ENCODE measurements at places on chromosomes 6 and 20. TPM values are rescaled to one million over a fixed set of nuclear protein-coding genes. Genes with fewer than 3 reads are reported as not detected.

GRCh38 chr6:143966312-143966711, 41.7 kb downstream of the PLAGL1 start:
- DNase-seq = no peak

DNA sequence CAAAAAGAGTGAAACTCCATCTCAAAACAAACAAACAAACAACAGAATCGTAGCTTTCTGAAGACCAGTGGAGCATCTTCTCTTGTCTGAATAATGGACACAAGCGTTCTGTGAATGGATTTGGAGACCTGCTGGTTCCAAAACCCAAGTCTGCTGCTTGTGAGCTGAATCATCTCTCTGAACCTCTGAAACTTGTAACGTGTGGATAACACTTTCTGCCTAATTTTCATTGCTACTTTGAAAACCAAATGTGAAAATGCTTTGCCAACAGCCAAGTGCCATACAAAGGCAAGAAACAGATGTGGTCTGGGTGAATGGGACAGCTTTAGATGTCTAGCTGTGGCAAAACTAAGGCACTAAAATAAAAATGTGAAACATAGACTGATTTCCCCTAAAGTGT, 44.3 kb downstream of the PHACTR1 start:
- no peak for DNase-seq

GRCh38 chr6:55636406-55637102, 57.6 kb upstream of the HMGCLL1 start:
- DNase-seq = no peak

DNA sequence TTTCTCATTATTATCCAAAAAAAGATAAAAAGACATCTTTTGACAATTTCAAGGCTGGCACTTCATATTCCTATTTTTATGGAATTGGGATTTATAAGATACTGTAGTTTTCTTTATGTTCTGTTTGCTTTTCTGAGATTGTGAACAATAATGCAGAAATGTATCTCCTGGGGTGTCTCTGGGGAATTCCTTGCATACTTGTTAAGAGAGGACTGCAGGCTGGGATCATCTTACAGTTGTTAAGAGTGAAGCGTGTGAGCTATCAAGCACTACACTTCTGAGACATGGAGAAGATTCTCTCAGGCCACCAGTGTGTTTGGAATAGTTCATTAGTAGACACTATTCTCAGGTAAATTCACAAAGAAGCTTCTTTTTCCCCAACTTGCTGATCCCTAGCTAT, 963.3 kb upstream of the GJE1 start:
- no peak for DNase-seq

DNA sequence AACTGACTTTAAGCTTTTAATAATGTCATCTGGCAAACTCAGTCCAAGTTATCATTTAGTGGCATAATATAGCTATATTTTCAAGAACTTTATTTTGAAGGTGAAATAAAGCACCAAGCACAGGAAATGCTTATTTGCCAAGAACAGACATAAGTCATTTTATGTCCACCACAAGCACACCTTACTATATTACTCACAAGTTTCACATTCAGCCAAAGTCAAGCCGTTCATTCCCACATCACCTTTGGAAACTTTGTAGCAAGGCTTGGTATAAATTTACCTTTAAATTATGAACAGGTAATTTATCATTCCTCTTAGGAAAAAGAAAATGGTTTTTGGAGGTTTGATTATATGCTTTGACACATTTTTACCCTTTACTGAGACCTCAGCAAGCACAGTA, 236.8 kb upstream of the FKBP1C start:
- DNase-seq = no peak

DNA sequence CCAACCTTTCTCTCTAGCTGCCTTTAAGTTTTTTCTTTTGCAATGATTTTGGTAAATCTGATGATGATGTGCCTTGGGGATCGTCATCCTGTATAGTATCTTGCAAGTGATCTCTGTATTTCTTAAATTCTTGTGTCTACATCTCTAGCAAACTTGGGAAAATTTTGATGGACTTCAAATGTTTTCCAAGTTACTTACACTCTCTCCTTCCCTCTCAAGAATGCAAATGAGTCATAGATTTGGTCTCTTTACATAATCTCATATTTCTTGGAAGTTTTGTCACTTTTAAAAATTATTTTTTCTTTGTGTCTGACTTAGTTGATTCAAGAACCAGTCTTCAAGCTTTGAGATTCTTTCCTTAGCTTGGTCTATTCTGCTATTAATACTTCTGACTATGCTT, 176.4 kb downstream of the TBC1D32 start:
- no peak for DNase-seq

DNA sequence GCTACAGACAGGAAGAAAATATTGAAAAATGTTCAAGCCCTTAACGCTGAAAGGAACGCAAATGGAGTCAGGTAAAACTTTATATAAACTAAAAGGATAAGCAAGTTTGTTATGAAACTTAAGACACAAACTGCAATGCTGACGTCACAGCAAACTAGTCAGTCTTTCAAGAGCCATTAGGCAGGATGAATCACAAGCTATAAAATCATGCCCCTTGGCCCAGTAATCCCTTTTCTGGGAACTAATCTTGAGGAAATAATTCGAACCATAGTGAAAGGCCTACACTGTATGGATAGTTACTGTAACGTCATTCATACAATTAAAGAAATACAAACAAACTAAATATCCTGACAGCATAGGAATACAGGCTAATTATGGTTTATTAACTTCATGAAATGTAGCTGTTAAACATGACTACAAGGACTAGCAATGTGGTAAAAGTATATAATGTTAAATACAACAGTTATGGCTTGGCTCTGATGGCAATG, 42.7 kb upstream of the HINT3 start:
- no peak for DNase-seq

- no peak for DNase-seq
Measured at GRCh38 chr6:26158581-26159356, 71.5 kb downstream of the HFE start.

GRCh38 chr20:52145587-52145986, 46.0 kb downstream of the ZFP64 start:
- no peak for DNase-seq

GRCh38 chr6:35073211-35073610, 67.9 kb downstream of the TCP11 start:
- DNase-seq = no peak

GRCh38 chr6:118940770-118941169, 5.8 kb upstream of the MCM9 start:
- DNase-seq = no peak

DNA sequence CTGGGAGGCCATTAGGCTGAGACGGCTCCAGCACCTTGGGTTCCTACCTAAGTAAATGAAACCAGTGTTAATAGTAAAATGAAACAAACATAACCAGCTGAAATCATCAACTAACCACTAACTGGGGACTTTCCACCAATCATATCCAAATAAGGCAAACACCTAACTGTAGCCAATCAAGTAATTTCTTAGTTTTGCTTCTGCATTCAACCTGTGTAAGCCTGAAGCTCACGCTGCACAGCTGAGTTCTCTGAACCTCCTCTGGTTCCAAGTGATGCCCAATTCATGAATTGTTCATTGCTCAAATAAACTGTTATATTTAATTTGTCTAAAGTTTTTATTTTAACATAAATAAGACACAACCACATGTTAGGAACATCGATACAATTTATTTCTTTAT, 22.5 kb downstream of the KLHL32 start:
- no peak for DNase-seq

GRCh38 chr6:25454136-25454535, 175.0 kb downstream of the CARMIL1 start:
- DNase-seq = no peak

- no peak for DNase-seq
Measured at GRCh38 chr6:148455225-148455624, 112.6 kb downstream of the SASH1 start.

GRCh38 chr20:22492497-22492896, 91.9 kb downstream of the FOXA2 start:
- no peak for DNase-seq

DNA sequence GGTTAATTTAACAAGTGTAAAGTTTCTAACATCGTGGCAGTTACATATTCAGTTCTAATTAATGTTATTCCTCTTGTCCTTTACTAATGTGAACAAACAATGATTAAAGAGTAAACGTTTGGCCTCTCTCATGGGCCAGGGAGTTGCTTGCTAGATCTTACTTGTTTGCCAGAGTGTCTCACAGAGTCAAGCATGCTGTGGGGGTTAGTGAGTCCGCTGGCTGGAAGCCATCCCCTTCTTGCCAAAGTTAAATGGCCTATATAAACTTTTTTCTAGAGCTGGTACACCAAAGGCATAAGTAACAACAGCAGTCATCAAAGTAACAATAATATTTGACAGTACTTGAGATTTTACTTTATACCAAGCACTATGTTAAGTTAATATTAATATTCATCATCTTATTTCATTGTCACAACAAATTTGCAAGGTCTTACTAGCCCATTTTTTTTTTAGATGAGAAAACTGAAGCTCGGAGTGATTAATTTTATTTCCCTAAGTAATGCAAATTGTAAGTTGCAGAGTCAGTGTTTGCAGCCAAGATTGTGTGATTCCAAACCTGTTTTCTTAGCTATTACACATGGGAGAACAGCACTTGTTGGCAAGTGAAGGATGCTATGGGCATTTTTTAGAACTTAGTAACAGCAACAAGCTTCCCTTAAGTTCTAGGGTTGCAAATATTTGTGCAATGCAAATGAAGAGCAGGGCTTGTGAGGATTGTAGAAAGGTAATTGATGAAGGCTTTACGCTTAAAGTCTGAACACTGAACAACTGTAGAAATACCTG, 224.5 kb downstream of the RFPL4B start:
- no peak for DNase-seq

- DNase-seq = peak; percentile 9
Measured at GRCh38 chr20:5001174-5002076, at the start of gene SLC23A2. Gene SLC23A2, minus strand, starts transcription at chr20:5001510. Its CDS starts 68,948 bp downstream, at chr20:4932562.

- no peak for DNase-seq
Measured at GRCh38 chr6:112198582-112198981, 55.8 kb downstream of the LAMA4 start.

DNA sequence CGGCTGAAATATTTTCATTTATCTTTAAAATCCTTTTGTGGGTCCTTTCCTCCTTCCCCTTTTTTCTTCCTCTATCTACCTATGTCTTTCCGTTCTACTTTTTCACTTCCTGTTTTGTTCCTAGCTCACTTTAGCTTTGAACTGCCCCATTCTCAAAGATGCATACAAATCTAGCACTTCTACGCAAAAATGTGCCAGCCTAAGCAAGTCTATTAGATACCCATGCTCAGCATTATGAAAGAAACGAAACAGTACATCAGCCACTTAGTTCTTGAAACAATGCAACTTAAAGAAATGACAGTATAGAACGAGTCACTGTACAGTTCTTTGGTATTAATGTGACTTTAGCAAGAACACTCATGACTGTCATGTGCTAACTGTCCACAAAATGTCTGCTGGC, 47.3 kb upstream of the MARCKS start:
- DNase-seq = no peak

- DNase-seq = no peak
Measured at GRCh38 chr6:2578767-2579166, 172.0 kb downstream of the MYLK4 start.

- no peak for DNase-seq
Measured at GRCh38 chr6:5211492-5211891, 49.3 kb downstream of the LYRM4 start.

- no peak for DNase-seq
Measured at GRCh38 chr6:161037873-161038228, 46.3 kb downstream of the MAP3K4 start.

DNA sequence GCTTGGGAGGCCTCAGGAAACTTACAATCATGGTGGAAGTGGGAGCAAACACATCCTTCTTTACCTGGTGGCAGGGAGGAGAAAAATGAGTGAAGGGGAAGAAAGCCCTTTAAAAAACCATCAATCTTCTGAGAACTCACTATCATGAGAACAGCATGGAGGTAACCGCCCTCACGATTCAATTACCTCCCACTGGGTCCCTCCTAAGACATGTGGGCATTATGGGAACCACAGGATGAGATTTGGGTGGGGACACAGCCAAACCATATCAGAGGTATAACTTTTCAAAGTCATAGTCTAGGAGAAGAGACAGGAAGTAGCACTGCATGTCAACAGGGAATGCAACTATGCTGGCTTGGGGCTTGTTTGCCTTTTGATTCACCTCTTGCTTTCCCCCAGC, 59.9 kb upstream of the DTNBP1 start:
- no peak for DNase-seq

- no peak for DNase-seq
Measured at GRCh38 chr6:36109092-36109491, 21.2 kb upstream of the MAPK13 start.

DNA sequence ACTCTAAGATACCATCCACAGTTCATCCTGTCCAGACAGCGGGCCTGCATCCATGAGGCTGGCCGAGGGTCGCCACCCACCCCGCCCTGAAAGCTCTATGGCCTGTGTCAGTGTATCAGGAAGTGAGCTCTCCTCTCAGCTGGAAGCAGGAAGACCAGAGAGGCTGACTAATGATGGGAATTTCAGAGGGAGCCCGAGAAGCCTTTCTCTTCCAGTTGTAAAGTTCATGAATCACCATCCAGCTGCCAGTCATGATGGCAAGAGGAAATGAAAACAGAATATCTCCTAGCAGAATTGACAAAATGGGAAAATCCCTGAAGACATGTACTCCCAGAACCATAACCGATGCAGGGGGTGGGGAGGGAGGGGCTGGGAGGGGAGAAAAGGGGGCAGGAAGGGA, 109.6 kb upstream of the RPS6KA2 start:
- no peak for DNase-seq

GRCh38 chr6:158081657-158081935, 86.5 kb downstream of the SERAC1 start:
- no peak for DNase-seq

- DNase-seq = peak; percentile 48
Measured at GRCh38 chr6:27553123-27553904, 80.4 kb upstream of the ZNF184 start.

- no peak for DNase-seq
Measured at GRCh38 chr6:3762359-3762758, 10.8 kb upstream of the PXDC1 start.

GRCh38 chr6:142761756-142762155, 183.2 kb downstream of the HIVEP2 start:
- DNase-seq = no peak

GRCh38 chr6:169251371-169251802, 2.3 kb downstream of the THBS2 start:
- no peak for DNase-seq

C6orf58 gene
- total RNA-seq = 0.82 TPM

DEFB132 gene
- total RNA-seq = not detected

HLA-DQB2 gene
- not detected for total RNA-seq

BCLAF1 gene
- 253 TPM for total RNA-seq

SMIM26 gene
- 68.3 TPM for total RNA-seq

TRIM40 gene
- total RNA-seq = not detected

WFDC9 gene
- total RNA-seq = not detected

ANKEF1 gene
- 3.7 TPM for total RNA-seq

C6orf52 gene
- 8.2 TPM for total RNA-seq

VGLL2 gene
- 0.16 TPM for total RNA-seq

MUC22 gene
- total RNA-seq = not detected

VWA7 gene
- total RNA-seq = 2.7 TPM

EYA4 gene
- total RNA-seq = 0.86 TPM

NECAB3 gene
- total RNA-seq = 56.0 TPM

CTCFL gene
- 0.14 TPM for total RNA-seq

All from neural crest cell (in vitro differentiated cells).